Stimulated activated CD4-positive, alpha-beta T cell treated with anti-CD3 and anti-CD28 coated beads, TNF-alpha, amount 100 ng/mL, for 24 hours (primary cell): ENCODE measurements at places on chromosomes 7 and 10.

- DNase-seq: no peak
Observed at GRCh38 chr10:36019749-36020148, 377.7 kb upstream of the FZD8 start.

GRCh38 chr7:34155220-34155908 lies 250.0 kb downstream of the BMPER start:
- no peak for DNase-seq

DNA sequence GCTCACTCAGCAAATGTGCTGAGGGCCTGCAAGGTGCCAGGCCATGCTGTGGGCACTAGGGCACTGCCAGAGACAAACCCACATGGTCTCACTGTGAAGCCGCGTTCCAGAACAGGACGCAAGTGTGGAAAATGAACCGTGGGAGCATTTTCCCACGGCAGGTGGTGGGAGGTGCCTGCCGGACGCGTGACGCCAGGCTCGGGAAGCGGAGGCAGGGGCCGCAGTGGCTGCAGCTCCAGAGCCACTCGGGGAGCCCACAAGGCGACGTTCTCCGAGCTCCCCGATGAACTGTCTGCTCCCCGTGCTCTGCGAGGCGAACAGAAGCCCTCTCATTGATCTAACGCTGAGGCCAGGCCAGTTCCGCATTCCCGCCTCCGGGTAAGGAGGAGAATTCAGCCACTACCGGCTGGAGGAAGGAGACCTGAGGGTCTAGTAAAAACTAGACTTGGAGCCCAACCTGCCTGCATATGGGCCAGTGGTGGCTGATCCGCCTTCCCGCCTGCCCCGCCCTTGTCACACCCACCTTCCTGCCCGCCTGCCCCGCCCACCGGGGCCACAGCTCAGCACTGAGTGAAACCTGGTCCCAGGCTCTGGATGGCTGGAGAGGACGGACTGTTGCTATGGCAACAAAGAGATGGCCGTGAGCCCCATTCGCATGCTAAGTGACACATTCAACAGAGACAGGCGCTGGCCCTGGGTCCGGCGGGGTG lies 13.1 kb downstream of the ADGRA1 start:
- no peak for DNase-seq

- no peak for DNase-seq
Observed at GRCh38 chr7:149725916-149726315, 47.5 kb downstream of the ZNF467 start.

- DNase-seq: peak; percentile 23
Observed at GRCh38 chr10:28179006-28179742, 123.7 kb downstream of the MPP7 start.

GRCh38 chr10:97277551-97277950 lies 14.9 kb downstream of the ARHGAP19 start:
- no peak for DNase-seq

DNA sequence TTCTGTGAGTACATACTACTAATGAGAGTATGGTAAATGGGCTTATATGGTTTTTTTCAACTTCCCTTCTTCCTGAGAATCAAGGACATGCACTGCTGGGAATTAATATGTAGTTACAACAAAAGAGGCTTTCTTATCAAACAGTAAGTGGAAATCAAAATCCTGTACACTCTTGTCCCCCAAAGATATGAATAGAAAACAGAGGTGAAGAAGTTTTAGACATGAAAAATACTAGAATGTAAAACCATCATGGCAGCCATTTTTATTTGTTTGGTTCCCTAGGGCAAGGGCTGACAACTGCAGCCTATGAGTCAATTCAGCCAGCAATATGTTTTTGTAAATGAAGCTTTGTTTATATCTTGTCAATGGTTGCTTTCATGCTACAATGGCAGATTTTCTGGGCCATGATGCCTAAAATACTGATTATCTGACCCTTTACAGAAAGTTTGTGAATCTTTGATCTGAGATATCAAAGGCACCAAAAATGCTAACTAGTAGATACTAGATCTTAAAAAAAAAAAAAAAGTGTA lies 422.4 kb downstream of the PARD3 start:
- DNase-seq: no peak

GRCh38 chr7:98908585-98908984 lies 30.3 kb downstream of the TRRAP start:
- DNase-seq: no peak

DNA sequence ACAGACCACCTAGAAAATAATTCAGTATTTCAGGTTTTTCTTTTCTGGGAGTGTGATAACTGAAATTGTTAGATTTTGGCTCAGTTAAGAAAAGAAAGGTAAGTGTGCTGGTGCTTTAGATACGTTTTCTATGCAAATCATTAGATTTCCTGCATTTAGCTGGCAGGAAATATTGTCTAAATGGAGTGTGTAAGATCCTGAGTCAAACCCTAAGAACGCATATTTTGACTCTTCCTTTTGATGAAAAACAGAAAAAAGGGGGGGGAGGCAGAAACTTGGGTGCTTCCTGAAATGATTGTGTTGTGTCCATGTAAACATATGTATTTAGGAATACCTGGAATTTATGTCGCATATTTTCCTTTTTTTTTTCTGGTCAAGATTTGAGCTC lies 1.2 kb downstream of the GRK5 start:
- DNase-seq: no peak

- no peak for DNase-seq
Observed at GRCh38 chr7:158422887-158423560, 164.6 kb downstream of the PTPRN2 start.

DNA sequence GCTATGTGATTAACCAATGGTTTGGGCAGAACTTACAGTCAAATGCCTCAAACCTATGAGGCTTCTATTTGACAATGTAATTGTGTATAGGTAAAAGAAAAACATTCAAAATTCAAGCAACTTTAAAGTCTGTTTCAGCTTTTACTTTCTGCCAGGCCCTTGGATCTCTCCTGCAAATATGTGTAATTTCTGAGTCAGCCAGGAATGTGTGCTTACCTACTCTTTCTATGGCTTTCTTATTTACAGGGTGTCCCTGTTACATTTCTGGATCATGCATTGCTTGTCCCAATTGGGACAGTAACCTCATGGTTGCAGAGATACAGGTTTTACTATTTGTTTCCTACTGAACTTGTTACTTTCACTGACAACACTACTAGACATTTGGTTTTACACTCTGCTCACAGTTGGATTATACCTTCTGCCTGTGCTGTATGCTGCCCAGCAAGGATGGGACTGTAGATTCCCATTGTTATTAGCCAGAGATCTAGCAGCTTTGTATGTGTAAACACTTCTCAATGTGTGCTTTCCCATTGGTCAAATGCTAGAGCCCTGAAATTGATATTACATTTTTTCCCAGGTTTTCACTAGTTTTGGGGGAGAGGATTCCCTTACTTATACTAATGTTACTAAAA lies 355.3 kb downstream of the ARL4A start:
- no peak for DNase-seq

GRCh38 chr10:96639899-96640298 lies 53.1 kb upstream of the TM9SF3 start:
- DNase-seq: no peak

DNA sequence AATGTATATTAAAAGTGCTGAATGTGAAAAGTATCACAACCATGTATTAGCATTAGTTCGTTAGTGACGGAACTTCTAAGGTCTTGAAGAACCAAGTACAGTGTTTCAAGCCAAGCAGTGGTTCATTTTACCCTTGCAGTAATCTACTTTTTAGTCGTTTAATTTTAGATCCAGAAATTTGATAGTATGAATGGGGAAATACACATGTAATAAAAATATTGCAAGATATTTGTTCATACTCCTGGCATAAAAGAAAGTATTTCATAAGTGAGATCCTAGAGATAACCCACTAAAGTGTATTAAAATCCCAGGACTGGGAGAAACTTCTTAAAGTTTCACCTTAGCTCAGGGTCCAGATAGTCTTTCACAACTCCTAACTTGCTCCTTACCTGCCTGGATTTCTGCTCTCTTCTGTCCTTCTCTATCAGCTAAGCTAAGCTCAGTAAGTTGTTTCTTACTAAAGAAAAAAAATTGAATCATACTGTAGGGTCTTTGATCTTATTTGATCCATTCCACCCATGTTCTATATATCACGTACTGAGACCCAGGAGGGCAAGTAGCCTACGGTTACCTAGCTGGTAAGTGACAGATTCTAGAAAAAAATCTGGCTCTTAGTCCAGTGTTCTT lies 1.5 kb downstream of the BCAP29 start:
- no peak for DNase-seq

DNA sequence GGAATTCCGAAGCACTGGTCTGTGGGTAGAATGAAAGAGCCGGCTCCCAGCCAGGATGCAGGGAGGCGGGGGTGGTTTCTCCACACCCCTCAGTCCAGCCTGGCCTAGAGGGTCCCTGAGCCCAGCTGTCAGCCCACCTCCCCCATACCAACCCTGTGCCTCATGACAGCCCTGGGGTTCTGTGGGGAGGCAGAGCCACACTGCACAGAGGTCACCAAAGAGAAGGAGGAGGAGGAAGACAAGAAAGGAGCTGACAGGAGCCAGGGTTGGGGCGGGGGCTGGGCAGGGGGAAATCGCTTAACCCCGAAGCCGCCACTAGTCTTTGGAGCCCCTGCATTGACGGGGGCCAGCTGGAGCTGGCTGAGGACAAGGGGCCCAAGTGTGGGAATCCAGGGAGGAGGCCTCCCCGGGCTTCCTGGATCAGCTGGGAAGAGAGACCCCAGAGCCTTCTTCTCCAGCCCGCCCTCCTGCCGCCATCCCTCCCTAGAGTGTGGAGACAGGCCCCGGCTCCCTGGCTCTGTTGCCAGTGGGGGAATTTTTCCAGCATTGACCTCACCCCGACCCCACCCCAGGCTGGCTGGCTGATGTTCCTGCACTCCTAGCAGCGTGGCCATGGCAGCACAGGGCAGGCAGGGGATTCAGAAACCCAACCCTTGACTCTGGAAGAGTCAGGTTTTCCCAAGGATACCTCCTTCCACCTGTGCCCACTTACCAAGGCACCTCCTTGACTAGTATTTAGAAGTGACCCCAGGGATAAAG lies 32.5 kb downstream of the KAZALD1 start:
- DNase-seq: no peak

DNA sequence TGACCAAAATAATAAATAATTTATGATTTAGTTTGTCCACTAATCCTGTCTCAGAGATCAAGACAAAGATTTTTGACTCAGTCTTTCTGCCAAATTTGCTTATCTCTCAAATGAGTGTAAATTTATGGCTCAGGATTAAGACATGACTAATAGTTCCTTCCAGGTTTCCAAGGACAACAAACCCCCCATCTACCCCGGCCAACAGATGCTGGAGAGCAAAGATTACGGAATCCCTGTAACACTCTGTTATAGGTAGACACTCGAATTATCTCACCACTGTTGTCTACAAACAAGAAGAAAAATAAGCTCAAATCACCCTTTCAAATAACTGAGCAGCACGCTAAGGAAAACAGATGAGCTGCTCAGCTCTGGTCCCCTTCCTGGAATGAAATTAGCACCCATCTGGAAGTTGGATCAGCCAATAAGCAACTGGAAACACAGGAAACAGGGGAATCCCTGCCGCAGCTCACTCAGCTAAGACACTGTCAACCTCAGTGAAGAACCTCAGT lies 56.8 kb upstream of the SVIL start:
- DNase-seq: no peak

- DNase-seq: no peak
Observed at GRCh38 chr10:15625261-15625660, 94.5 kb downstream of the ITGA8 start.

DNA sequence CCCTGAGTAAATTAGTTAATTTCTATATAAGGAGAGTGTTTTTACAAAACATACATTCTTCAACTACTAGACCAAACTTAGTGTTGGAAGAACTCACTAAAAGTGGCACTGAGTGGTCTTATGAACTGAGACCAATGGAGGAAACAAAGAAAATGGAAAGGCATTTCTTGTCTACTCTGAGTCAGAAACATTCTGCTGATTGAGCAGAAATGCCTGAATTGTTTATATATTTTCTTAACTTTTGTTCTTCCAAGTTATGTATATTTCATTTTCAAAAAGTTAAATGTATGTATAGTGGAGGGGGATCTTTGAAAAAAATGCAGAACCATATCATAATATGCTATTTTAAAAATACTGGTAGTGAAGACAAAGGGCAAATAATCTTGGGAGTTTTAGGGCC lies 320.7 kb downstream of the HGF start:
- no peak for DNase-seq

- DNase-seq: no peak
Observed at GRCh38 chr10:34922138-34922537, 107.0 kb upstream of the PARD3 start.

DNA sequence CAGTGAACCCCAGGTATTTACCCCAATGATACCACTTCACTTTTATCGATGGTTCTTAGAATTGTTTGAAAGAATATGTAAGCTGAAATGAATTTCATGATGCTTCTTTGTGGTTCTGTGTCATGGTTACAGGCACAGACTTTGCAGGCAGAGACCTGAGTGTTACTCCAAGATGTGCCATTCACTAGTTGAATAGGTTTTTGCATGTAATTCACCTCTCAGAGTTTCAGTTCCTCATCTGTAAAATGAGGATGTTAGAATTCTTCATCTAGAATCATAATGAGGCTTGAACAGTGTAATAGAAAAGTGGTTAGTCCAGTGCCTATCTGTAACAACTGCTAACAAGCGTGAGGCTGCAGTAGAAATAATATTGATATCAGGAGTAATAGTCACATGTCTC lies 54.6 kb downstream of the VSTM2A start:
- DNase-seq: no peak

DNA sequence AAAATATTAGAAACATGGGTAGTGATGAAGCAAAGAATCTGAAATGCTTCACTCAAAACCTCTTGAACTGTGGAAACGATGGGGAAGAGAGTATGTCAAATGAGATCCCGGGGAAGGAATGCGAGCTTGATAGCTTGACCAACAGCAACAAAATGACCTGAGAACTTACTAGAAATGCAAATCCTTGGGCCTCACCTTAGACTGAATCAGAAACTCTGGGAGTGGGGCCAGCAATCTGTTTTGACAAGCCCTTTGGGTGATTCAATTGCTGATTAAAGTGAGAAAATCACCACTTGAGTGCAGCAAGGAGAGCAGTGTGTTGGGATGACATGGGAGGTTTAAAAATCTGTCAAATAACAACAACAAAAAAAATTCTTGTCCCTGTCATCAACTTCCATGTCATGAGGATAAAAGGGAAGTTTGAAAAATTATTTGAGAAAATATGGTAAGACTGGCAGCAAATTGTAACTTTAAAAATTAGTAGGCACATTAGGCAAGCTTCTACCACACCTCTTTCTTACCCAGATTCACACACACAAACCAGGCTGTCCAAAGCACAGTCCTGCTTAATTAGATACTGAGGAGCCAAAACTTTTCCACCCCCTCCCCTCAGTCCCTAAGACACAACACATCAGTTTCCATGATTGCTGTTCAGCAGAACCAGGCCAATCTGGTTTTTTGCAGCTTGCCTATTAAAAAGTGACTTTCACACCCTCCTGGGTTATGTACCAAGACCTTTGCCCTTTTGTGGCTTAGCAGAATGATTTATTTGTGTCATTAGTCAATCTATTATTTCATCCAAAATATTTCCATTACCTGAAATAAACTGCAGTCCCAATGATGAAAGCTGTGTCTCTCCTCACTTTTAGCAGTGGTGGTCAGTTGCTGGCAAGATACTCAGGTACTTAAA lies 15.6 kb downstream of the CALCR start:
- no peak for DNase-seq

GRCh38 chr10:35442028-35442427 lies 105.7 kb downstream of the CCNY start:
- DNase-seq: no peak
